ENCODE measurements at places on chromosomes 6 and 20. TPM values are rescaled to one million over a fixed set of nuclear protein-coding genes. Genes with fewer than 3 reads are reported as not detected.

DNA sequence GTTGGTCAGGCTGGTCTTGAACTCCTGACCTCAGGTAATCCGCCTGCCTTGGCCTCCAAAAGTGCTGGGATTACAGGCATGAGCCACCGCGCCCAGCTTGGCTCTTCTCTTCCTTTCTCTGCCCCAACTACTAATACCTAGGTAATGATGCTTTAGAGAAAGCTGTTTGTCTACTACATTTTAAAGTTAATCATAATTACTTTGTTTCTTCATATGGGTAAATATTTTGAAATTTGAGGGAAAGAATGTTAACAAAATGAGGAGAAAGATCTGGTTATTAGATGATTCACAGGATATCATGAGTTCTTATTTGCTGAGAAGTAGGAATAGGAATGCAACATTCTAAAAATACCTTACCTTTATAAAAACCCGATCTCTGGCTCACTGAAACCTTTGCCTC lies 18.4 kb upstream of the PTPRK start:
- DNase-seq: no peak

DNA sequence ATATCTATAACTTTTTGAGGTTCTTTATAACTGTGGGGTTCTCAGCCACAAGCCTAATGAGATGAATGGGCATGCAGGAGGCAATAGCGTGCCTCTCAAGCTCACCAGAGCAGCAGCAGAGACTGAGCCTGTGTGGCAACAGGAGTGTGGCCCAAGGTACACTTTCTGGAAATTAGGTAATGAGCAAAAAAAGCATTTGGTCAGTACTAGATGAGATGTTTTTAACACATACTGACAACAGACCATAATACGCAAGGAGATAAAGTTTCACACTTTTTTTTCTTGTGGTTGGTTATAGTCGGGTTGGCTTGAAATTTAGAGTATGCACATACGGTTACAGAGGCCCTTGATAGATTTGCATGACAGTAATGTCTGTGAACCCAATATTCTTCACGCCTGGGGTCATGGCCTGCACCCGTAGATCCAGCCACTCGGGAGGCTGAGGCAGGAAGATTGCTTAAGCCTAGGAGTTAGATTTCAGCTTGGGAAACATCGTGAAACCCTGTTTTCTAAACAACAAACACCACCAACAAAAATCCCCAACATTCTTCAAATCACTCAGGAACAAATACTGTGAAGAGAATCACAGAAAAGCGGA lies 300.1 kb downstream of the GMDS start:
- no peak for DNase-seq

DNA sequence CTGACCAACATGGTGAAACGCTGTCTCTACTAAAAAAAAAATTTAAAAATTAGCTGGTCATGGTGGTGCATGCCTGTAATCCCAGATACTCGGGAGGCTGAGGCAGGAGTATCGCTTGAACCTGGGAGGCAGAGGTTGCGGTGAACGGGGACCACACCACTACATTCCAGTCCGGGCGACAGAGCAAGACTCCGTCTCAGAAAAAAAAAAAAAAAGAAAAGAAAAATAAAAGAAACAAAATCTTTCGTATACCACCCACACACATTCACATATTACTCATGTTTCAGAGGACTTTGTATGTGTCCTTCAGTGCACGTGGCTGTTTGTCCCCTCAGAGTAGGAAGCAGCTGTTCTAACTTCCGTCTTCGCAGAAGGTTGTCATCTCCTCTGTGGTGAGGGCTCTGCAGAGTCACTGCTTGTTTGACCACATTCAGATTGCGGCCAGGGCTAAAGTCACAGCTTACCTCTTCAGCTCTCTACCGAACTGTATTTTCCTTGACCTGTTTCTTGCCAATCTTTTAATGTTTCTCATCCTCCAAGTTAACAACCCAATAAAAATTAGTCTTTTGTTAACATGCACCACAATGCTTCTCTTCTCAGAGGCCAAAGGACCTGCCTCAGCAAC lies 36.6 kb upstream of the HIVEP1 start:
- DNase-seq: no peak

- DNase-seq: no peak
Measured at GRCh38 chr6:119669221-119669620, 319.7 kb upstream of the MAN1A1 start.

GRCh38 chr6:80287112-80287511 lies 180.6 kb downstream of the BCKDHB start:
- DNase-seq: no peak

DNA sequence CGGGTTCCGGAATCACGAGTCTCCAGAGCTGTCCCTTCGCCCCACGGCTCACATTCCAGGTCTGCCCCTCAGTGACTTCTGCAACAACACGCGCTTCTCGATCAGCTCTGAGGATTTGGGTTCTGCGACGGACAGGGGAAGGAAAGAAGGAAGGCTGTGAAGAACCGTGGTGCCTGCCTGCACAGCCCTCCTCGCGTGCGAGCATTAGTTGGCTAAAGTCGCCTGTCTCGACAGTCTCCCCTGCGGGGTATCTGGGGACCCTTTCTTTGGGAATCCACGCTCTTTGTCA lies 23.1 kb downstream of the VPS52 start:
- no peak for DNase-seq

- peak; percentile 14 for DNase-seq
Measured at GRCh38 chr6:82270881-82271635, 23.5 kb upstream of the IBTK start.

DNA sequence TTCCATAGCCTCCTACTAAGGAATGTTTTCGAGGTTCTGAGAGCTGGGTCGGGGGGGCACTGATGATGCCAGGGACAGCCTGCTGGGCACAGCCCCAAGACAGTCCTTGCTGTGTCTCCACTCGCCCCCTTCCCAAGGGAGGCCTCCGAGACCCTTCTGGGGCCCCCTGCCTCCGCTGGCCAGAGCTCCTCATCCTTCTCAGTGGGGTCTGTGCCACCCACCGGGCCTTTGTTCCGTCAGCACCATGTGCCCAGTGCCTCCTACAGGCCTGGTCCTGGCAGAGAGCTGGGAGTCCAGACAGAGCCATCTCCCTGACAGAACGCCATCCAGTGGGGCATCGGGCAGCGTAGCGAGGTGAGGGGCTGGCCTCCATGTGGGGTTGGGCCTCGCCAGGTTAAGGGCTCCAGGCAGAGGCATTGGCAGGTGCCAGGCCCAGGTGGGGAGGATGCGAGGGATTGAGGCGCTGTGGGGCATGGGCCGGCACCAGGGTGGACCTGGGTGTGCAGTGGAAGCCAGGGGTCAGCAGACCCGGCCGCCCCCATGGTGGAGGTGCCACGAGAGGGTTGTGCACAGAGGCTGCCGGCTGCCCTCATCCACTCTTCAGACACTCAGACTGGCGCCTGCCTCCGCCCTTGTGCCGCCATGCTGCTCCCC lies 13.3 kb downstream of the RBM38 start:
- no peak for DNase-seq

DNA sequence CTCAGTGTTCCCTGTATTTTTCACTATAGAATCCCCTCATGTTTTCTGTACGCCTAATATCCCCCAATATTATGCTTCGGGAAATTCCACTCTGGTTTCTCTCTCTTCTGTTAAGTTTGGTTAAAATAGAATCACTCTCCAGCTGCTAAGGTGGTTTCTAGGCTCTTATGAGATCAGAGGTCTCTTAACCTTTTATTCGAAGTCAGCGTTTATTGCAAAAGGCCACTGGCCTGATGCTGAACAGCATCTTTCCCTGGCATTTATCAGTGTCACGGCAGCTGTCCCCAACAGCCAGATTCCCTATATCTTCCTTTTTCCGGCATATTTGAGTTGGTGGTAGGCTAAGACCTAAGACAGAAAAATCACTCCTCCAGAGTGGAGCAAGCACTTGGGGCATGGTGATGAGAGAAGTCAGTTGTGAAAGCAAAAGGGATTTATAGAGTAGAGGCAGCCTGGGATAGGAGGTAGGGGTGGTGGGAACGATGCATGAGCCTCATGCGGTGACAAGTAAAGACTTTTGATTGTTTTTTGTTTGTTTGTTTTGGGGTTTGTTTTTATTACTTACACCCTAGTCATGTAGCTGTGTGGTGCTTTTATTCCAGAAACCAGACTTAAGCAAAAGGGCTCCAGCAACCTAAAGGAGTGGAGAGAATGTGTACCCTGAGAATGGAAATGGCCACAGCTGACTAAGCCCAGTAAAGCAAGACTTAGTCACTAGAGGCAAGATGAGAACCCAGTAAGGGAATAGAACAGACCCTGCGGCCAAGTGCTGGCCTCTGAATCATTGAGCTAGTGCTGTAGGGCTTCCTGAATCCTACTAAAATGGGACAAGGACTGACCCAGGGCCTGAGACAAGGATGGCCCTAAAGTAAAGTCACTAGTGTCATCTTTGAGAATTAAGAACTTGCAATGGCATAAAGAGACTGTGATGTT lies 233.0 kb upstream of the PRND start:
- DNase-seq: no peak

DNA sequence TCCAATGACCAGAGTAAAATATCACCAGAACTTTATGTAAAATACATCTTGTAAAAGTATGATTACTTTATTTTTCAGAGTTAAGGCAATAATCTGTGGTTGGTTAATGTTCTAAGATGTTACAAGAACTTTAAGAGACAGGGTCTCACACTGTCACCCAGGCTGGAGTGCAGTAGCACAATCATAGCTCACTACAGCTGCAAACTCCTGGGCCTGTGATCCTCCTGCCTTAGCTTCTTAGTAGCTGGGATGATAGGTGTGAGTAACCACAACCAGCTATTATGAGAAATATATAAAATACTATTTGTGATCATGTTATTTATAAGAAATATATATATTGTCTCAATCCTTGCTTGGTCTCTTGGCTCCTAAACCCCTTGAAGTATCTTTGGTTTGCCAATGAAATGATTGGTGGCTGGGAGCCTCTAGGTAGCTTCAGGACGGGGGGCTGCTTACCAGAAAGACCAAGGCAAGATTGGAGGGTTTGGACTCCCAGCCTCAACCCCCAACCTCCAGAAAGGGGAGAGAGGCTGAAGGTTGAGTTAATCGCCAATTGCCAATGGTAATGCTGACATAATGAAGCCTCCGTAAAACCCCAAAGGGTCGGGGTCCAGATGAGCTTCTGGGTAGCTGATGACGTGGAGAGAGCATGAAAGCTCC lies 15.4 kb downstream of the SOD2 start:
- DNase-seq: no peak

- DNase-seq: no peak
Measured at GRCh38 chr20:23492292-23492691, 1.4 kb downstream of the CST8 start.

DNA sequence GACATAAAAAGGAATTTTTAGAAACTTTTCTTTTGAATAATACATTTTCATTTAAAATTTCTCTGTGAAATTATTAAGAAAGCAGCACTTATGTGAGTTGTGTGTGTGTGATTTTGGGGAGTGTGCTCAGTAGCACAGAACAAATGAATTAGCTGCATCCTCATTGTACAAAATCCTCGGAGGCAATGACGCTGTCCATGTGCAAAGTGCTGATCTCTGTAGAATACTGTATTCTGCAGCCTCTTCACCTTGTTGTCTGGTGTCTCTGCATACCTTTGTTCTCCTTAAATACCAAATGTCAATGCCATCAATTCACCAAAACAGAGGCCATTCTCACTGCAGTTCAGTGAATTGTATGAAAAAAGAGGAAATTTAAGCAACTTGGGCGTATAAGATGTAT lies 838.4 kb downstream of the QKI start:
- DNase-seq: no peak

DNA sequence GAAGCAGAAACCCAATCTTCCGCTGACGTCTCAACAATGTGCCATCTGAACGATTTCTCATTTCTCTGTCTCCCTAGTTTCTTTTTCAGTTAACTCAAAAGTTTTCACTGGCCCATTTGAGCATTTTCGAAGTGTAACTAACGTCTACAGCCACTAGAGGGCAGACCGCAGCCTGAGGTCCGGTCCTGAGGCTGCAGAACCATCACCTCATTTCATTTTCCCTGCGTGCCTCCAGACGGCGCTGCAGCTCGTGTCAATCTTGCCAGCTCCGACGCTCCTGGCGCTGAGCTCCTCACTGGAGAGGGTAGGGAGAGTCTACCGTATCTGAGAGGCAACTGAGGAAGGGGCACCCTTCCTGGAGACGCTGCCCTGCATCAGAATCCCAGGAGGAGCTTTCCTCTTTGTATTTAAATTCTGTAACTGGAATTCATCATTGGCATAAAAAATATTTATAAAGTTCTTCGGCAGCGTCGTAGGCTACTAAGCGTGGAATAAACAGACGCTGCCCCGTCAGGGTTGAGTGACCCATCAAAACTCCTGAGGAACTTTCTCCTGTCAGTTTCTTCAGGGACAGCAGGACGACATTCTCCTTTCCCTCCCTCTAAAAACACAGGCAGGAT lies 28.5 kb upstream of the DTNBP1 start:
- peak; percentile 67 for DNase-seq

GRCh38 chr6:3966426-3966825 lies 112.5 kb downstream of the FAM217A start:
- no peak for DNase-seq

- no peak for DNase-seq
Measured at GRCh38 chr6:137570393-137570792, 76.2 kb upstream of the OLIG3 start.

GRCh38 chr20:31569163-31570020 lies 35.7 kb upstream of the ID1 start:
- DNase-seq: peak; percentile 68

- no peak for DNase-seq
Measured at GRCh38 chr6:4041480-4041879, 37.5 kb downstream of the FAM217A start.

GRCh38 chr6:109454496-109455436 lies 806 bp downstream of the MICAL1 start:
- peak; percentile 44 for DNase-seq

DNA sequence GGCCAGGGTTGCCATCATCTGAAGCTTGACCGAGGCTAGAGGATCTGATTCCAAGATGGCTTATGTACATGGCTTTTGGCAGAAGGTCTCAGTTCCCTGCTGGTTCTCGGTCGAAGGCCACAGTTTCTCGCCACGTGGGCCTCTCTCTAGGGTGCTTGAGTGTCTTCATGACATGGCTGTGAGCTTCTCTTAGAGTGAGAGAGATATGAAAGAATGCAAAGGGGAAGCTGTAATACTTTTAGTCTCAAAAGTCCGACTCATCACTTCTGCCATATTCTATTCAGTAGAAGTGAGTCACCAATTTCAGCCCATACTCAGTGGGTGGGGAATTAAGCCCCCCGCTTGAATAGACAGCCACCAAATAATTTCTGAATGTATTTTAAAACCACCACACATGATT lies 94.2 kb downstream of the UTRN start:
- DNase-seq: no peak

Gene TNXB
- total RNA-seq: 12.0 TPM

Gene DOK5
- total RNA-seq: not detected

Gene ZNF341
- total RNA-seq: 4.5 TPM

Gene RFX6
- not detected for total RNA-seq

Gene LY6G6F
- not detected for total RNA-seq

Gene CST7
- total RNA-seq: 2.3 TPM

Gene B3GALT4
- 12.9 TPM for total RNA-seq

Gene LTB
- 728 TPM for total RNA-seq

Data from naive thymus-derived CD4-positive, alpha-beta T cell (primary cell).